ENCODE measurements at places on chromosomes 4 and X. TPM values are rescaled to one million over a fixed set of nuclear protein-coding genes. Genes with fewer than 3 reads are reported as not detected.

DNA sequence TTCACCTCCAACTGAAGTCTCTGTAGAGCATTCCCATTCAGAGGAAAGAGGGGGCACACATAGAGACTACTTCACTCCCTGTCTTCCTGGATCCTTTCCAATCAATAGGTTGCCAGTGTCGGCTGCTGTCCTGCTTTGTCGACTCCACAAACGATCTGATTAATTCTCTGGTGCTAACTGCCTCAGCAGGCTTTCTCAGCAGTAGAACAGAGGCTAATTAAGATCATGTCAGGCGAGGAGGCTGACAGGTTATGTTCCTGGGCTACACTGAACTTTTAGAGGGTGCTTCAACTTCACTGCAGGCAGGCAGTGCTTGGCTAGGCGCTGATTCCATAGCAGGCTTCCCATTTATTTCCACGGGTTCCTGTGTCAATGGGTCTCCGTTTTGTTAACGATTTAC is 79.2 kb downstream of the GRIA3 start:
- DNase-seq: no peak

DNA sequence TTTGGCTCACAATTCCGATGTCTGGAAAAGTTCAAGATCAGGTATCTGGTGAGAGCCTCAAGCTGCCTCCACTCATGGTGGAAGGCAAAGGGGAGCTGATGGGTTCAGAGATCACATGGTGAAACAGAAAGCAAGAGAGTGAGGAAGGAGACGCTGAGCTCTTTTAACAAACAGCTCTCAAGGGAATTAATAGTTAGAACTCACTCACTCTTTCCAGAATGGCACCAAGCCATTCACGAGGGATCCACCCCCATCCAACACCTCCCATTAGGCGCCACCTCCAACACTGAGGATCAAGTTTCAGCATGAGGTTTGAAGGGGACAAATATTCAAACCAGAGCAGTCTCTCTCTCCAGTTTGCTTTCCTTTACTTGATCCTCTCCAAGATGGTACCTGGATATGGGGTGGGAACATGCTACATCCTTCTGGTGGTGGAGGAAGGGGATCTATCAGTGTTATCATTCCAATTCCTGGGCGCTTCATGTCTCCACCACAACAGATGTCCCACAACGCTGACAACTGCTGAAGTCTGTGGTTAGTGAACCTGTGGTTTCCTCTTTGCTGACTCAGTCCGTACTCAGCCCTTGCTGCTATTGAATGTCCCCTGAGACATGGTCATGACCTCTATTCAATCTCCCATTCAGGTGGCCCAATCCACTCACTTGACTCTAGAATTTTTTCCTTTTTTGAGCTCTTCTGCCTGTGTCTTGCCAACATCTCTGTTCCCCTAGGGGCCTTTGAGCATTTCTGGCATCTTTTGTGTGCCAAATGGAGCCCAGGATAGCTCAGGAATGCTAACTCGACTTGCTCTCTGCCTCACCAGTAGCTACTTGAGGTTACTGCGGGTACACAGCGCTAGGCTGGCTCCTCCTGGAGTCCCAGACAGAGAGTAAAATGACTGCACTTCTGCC is 395.2 kb downstream of the MID1IP1 start:
- DNase-seq: no peak

DNA sequence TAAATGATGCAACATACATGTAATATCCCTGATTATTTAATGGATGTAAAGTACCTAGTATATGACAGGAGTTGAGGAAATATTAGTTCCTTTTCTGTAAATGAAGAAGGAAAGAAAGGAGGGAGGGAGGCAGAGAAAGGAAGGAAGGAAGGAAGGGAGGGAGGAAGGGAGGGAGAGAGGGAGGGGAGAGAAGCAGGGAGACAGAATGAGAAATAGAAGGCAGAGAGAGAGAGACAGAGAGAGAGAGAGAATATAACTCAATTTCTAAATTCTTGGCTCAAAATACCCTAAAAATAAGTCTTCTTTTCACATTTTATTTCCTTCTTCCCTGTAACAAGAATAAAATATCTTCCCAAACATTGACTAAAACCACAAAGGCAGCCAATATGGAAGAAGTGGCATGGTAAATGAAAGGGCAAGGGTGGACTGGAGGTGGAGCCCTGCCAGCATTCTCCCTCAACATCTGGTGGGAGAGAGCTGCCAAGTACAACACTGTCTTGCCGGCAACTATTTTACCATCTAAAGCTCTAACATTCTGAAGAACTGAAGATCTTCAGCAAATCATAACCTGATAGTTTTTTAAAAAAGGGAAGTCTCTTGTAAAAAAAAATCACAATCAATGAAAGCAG is 245.1 kb downstream of the PPP3CA start:
- no peak for DNase-seq

- no peak for DNase-seq
Observed at GRCh38 chr4:29966386-29966785, 753.8 kb upstream of the PCDH7 start.

DNA sequence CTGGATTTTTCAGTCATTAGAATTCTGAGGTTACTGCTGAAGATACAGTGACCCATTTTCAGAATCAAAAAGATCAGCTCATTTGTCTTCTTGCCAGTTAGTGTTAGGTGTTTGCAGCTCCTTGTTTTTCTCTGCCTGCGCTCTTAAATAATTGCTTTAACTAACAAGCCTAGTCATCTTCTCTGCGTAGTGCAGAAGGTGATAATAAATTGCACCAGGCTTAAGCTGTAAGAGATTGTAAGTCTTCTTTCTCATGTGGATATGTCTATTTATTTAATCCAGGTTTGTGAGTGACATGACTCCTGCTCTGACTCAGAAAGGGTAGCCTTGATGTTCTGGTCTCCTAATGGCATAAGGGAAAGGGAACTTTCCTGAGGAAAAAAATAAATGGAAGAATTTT is 167.2 kb downstream of the CEP135 start:
- no peak for DNase-seq

DNA sequence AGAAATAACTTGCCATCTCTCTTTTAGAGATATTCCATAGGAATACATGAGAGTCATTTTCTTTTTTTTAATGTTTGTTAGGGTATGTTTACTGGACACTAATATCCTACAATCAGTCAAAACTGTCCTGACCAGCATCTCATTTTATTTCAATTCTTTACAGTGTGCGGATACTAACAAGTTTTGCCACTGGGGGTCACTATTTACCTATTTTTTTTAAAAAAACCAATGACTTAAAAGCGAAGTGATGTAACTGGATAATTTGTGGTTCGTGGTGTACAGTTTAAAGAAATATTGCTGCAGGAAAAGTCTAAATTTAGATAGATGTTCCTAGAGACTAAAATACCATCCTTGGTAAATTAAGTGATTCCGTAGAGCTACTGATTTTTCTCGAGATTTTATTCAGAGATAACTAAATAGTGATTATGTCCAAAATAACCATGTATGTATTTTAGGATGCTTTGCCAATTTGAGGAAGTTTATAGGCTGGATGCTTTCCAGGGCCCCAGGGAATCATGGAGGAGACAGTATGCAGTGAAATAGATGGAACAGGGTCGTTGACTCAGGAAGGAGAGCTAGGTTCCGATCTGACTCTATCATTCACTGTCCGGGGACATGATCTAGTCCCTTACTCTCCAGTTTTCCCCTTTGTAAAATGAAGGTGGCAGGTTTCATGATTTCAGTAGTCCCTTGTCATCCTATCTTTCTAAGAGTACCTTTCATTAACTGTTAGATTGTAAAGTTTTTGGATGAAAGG is 34.0 kb upstream of the GNPDA2 start:
- DNase-seq: no peak

DNA sequence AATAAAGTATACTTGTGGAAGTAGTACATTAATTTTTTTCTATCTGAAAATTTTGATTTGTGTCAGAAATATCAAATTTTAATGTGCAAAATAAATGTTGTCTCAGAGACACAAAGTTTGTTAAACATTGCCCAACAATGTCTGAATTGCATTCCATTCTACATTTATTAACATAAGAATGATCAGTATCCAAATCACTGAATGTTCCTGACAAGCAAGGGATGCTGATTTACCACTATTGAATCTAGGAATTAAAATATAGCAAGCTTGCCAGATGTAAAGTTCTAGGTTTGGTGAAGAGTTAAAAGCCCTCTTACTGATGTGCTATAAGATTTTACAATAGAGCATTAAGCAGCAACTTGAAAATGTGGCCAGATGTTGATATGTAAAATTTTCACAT is 489.2 kb upstream of the CTSO start:
- no peak for DNase-seq

DNA sequence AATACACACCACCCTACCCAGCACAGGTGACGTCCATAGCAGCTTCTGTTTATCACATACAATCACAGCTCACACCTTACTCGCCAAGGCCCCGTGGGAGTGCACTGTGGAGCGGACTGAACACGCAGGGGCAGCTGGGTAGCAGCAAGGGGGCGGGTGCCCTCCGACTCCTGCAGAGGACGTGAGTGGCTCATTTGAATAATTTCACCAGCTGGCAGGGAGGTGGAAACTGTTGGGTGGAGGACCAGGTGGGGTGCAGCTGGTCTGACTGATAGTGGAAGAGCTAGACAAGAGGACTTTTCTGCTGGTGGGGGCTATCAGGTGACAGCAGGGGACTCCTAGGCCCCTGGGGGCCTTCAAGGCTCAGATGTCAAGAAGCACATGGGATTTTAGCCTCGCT is 16.3 kb downstream of the MAN2B2 start:
- no peak for DNase-seq

GRCh38 chrX:41732260-41732659 is 8.3 kb downstream of the GPR82 start:
- no peak for DNase-seq

GRCh38 chr4:71441186-71442169 is 102.7 kb downstream of the SLC4A4 start:
- no peak for DNase-seq

DNA sequence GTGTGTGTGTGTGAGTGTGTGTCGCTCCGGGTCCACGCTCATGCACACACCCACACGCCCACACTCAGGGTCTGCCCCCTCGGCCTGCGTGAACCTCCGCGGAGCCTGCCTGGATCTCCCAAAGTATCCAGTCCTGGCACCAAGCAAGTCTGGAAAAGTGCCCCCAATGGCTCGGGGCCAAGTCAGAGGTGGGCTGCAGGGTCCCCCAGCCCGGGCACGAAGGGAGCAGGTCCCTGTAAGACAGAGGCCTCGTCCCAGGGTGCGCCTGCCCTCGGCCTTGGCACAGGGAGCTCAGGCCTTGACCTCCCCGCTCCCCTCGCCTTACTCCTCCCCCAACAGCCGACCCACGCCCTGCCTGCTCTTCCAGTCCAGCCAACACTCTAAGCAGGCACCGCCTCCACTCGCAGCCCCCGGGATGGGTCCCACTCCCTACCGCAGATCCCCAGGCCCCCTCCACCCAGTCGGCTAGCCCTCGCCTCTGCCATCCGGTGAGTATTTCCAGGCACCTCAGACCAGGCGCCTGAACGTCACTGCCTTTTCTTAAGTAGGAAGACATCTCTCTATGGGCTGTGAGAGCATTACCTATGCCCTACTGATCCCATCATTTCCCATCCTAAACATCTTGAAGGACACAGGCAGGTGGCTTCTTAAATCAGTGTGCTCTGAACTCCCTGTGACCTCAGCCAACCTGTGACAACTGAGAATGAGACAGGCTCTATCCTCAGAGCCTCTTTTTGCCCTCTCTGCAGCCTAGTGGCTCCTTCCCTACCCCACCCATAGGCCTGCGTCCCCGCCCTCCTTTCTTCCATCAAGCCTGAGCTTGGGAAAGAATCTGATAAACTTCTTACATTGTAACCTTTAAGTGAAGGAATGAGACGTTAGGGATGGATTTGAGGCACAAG is 704 bp downstream of the FAM114A1 start:
- no peak for DNase-seq

DNA sequence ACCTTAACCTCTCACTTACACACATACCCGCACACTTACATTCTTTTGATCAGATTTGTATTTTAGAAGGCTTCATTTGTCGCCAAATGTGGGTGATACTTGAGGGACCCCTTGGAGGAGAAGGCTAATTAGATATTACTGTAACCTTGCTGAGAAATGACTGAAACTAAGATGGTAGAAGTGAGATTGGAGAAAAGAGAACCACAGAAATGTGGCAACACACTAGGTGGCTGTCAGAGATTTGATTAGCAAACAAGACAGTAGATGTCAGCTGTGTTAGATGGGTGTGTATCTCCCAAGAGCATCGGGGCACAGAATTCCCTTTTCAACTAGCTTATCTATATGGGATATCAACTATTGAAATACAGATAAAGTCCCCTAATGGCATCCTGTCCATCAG is 149.3 kb upstream of the FABP2 start:
- no peak for DNase-seq

DNA sequence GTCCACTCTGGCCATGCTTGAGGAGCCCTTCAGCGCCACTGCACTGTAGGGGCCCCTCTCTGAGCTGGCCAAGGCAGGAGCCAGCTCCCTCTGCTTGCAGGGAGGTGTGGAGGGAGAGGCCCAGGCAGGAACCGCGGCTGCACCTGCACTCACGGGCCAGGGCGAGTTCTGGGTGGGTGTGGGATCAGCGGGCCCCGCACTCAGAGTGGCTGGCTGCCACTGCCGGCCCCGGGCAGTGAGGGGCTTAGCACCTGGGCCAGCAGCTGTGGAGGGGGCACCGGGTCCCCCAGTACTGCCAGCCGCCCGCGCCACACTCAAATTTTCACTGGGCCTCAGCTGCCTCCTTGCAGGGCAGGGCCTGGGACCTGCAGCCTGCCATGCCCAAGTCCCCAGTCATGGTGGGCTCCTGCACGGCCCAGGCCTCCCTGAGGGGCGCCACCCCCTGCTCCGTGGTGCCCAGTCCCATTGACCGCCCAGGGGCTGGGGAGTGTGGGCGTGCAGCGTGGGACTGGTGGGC is 347.2 kb upstream of the SPOCK3 start:
- no peak for DNase-seq

DNA sequence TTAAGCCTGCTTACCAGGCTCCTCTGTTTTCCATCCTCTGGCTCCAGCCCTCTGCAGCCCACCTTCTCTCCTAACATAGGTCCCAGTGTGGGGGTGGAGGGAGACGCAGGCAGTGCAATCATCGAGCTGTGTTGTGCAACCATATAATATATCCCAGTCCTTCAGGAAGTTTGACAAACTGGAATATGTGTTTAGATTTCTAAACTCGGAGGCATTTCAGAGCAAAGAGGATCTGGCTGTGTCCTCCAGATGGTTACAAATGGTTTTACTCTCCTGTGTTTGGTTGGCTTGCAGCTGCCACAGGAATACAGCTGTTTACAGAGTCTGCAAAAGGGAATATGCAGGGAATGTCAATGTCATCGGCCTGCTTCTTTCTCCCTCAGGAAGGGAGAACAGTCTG is 195.3 kb upstream of the LNX1 start:
- DNase-seq: no peak

- DNase-seq: no peak
Observed at GRCh38 chrX:124293810-124294209, 38.6 kb upstream of the TEX13D start.

DNA sequence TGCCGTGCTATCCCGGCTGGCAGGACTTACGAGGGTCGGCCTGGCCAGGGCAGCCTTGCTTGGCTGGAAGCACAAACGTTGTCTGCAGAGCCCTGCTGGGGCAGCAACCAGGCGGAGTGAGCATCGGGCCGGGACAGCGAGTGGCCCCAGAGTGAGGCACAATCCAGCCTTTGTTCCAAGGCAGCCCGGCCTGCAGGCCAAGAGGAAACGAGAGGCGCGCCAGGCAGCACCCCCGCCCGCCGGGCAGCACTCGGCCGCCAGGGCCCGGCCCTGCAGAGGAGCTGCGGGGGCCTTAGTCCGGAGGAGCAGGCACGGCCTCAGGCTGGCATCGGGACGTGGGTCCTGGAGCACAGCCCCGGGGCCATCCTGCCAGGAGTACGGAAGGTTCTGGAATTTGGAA is 24.1 kb downstream of the FGFRL1 start:
- no peak for DNase-seq

MXRA5 gene
- not detected for total RNA-seq

HSFX4 gene
- total RNA-seq: not detected

NDNF gene
- 0.17 TPM for total RNA-seq

TCEAL5 gene
- total RNA-seq: not detected
